ENCODE measurements at places on chromosomes 12 and 14.

- no peak for DNase-seq
Observed at GRCh38 chr12:104570174-104570907, 113.6 kb downstream of the CHST11 start.

DNA sequence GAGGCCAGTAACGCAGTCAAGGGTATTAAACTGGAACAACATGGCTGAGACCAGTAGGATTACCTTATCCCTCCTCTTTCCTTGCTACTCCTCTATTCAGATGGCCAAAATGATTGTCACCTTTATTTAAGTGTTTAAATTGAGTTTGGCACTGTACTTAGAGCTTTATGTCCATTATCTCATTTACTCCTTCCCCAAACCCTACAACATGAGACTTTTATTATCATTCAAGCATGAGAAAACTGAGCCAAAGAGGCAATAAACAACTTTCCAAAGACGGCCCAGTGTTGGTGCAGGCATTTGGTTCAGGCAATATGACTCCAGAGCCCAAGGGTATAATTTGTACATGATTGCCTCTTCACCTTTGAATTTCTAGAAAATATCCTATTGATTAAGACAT is 370.9 kb upstream of the KITLG start:
- no peak for DNase-seq

- no peak for DNase-seq
Observed at GRCh38 chr12:108107293-108107692, 21.8 kb upstream of the WSCD2 start.

DNA sequence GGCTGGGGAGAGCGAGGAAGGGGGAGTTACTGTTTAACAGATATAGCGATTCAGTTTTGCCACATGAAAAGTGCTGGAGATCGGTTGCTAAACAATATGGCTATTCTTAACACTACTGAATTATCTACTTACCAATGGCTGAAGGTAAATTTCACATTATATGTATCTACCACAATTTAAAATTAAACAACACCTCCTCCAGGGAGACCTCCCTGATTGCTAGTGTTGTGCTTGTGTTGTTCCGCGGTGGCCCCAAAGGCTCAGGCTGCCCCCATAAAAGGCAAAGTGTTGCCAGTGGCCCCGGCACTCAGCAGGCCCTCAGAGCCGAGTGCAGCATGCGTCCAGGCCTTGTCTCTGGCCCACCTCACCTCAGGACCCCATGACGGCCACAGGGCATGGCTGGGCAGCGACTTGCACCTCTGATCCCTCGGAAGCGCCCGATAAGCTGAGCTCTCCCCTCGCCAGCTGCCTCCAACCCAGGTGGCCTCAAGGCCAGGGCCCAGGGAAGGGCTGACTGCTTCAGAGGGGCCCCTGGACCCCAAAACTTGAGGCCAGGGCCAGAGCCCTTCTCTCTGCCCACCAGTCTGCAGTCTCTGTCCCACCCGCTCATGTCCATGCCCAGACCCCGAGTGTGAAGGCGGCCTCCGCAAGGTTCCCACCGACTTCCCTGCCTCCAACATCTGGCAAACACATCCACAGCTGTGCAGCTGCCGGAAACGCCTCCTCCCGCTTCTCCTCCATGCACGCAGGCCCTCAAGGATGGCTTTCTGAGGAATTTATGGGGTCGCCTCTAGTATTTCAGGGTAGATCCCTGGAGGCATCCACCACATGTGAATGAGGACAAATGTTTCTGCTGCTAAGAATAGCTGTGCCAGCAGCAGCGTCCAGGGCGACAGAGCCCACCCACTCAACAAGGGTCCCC is 60.0 kb downstream of the NCOR2 start:
- DNase-seq: no peak

GRCh38 chr12:70535896-70536374 is 101.3 kb downstream of the PTPRB start:
- DNase-seq: no peak

GRCh38 chr14:32377046-32377646 is 48.0 kb downstream of the AKAP6 start:
- no peak for DNase-seq

DNA sequence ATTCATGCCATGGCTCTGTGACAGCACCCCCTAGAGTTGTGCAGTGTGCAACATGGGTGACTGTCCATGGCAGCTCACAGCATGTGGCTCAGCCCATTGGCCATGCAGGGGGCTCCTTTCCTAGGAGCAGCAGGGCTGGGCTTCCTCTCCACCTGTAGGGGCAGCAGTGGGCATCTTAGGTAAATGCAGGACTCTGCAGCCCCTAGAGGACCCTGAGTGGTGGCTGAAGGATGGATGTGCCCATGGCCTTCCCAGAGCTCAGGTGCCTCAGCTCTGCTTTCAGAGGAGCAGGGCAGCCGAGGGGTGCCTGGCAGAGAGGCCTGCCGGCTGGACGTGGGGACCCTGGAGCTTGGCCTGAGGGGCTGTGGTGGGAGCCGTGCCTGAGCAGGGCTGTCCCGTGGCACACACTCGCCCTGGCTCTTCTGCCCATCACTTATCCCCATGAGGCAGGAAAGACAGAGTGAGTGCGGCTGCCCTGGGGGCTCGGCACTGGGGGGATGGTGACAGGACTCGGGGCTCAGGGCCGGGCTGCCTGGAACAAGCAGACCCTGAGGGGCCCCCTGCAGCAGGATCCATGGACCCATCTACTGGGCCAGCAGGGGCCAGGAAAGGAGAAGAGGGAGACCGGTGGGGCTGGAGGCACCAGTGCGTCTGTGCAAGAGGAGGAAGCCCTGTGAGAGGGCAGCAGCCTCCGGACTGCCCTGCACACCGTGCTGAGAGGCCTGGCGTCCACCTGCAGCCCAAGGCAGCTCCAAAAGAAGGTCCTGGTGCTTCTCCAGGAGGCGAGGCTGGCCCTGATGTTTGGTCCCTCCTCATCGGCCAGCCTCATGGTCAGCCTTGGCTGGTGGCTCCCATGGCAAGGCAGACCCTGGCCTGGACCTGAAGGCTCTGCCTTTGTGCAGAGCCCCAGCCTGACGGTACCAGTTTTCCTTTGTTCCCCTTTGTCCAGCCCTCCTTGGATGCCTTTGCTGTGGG is 7.6 kb downstream of the ADSS1 start:
- no peak for DNase-seq

Data from AG04449 (cell line).